ENCODE measurements at places on chromosomes 5 and 9.

GRCh38 chr5:1095302-1095989 lies 16.4 kb downstream of the SLC12A7 start:
- H3K36me3 ChIP-seq = no peaks in the 10 kb centered on the region
- peaks cover 17% of the 10 kb centered on the region for H3K4me1 ChIP-seq
- no peaks in the 10 kb centered on the region for H3K27me3 ChIP-seq
- H3K4me3 ChIP-seq = no peak overlapping the region
- no peak overlapping the region for H3K27ac ChIP-seq

DNA sequence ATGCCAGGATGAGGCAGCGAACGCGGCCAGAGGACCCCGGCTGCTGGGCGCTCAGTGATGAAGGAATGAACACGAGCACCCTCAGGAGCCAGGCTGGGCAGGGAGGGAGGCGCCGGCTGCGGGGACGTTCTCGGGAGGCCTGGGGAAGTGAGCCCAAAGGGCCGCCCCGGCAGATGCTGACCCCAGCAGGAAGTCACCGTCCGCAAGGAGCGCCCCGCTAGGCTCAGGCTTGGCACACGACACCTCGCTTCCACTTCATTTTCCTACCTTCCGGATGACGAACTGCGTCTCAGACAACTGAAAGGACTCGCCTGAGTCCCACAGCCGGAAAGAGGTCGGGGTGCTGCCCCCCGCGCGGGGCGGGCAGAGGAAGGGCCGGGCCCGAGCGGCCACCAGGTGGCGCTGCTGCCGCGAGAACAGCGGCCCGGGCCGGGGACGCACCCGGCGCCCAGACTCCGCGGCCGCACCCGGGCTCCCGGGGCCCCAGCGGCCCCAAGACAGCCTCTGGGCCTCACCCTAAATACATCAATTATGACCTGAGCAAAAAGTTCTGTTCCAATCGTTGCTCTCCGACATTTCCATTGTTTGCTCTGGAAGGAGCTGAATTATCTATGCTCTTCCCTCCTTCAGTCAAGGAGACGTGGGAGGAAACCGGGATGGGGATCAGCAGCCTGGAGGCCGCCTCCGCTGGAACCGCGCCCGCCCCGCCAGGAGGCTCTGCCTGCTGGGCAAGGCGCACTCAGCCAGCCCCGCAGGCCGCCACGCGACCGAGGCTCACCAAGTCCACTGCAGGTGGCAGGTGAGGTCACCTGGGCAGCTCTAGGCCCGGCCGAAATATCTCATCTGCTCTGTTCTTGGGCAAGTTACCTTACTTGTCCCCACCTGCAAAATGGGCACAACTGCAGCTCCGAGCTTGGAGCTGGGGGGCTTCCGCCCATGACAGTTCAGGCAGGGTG lies 107.0 kb downstream of the ZNF354C start:
- no peak overlapping the region for H3K27ac ChIP-seq
- peaks cover 7% of the 10 kb centered on the region for H3K4me1 ChIP-seq
- H3K4me3 ChIP-seq = no peak overlapping the region
- peak; percentile 45 for DNase-seq

GRCh38 chr5:119269061-119269944 lies 86.5 kb upstream of the TNFAIP8 start:
- H3K4me3 ChIP-seq = peak overlapping the region; percentile 76
- peak overlapping the region; percentile 83 for H3K27ac ChIP-seq
- peak; percentile 53 for DNase-seq
- H3K36me3 ChIP-seq = no peaks in the 10 kb centered on the region

DNA sequence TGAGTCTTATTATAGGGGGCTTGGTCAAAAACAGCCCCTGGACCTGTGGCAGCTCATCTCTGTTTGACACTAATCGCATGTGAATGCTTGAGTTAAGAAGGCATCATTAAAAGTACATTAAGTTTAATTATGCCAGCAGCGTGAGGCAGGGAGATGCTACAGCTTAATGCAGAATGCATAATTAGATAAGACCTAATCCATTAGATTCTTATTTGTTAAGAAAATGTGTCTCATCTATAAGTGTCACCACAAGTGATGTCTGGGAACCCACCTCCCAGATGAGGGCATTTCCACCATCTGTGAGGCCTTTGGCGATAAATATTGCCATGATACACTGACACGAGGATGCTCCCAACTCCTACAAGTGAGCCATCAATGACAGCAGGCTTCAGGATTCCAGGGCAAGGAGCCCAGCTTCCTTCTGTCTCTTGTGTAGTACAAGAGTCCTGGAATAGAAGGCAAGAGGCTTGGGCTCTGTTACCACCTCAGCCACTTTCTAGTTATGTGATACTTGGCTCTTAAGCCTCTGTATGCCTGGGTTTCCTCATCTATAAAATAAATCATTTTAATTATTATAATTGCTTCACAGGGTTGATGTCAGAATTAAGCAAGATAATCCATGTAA lies 202.7 kb downstream of the FAM114A2 start:
- H3K36me3 ChIP-seq = no peaks in the 10 kb centered on the region
- no peaks in the 10 kb centered on the region for H3K27me3 ChIP-seq
- no peak overlapping the region for H3K27ac ChIP-seq

GRCh38 chr9:99087462-99087861 lies 17.5 kb upstream of the TGFBR1 start:
- H3K4me3 ChIP-seq = no peak overlapping the region
- H3K36me3 ChIP-seq = no peaks in the 10 kb centered on the region
- DNase-seq = no peak
- peaks cover 17% of the 10 kb centered on the region for H3K4me1 ChIP-seq

DNA sequence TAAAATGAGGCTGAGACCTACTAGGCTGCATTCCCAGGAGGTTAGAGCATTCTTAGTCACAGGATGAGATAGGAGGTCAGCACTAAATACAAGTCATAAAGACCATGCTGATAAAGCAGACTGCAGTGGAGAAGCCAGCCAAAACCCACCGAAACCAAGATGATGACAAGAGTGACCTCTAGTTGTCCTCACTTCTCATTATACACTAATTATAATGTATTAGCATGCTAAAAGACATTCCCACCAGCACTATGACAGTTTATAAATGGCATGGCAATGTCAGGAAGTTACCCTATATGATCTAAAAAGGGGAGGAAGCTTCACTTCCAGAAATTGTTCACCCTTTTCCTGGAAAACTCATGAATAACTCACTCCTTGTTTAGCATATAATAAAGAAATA lies 88.6 kb downstream of the PLPPR1 start:
- no peak overlapping the region for H3K27ac ChIP-seq
- DNase-seq = no peak
- no peaks in the 10 kb centered on the region for H3K36me3 ChIP-seq
- H3K4me3 ChIP-seq = no peak overlapping the region
- H3K27me3 ChIP-seq = no peaks in the 10 kb centered on the region

- no peak overlapping the region for H3K27ac ChIP-seq
- H3K4me3 ChIP-seq = no peak overlapping the region
- no peaks in the 10 kb centered on the region for H3K4me1 ChIP-seq
- no peaks in the 10 kb centered on the region for H3K27me3 ChIP-seq
- DNase-seq = no peak
Measured at GRCh38 chr5:51013036-51013435, 346.6 kb downstream of the PARP8 start.

DNA sequence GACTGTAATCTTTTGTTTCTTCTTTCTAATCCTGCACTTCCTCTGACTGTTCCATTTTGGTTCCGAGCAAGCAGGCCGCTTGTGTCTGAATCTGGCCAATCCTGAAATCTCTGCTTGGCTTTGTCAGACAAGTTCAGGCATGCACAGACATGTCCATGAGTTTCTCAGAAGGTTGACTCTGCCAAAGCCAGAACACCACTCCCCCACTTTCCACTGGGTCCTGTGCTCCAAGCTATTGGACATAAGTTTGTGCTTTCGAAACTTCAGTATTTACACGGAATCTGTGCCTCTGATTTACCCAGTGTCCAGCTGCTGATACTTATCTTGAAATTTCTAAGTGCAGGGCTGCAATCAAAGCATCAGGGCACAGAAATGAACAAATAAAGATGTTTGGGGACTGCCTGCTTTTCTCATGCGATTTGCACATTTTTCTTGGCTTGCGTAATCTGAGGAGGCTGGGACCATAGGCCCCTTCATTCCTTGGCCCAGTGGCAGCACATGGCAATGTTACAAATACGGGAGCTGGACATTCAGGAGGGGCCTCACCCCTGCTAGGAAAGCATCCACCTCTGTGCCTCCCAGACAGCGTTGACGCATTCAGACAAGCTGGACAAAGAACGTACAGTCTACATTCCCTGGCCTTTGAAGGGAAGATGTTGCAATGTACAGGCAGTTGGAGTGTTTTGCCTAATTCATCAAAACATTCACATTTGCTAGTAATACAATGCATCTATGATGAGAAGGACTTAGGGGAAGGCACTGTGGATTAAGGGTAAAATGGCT lies 209.2 kb upstream of the PAPPA start:
- no peaks in the 10 kb centered on the region for H3K27me3 ChIP-seq
- no peak overlapping the region for H3K27ac ChIP-seq
- H3K4me3 ChIP-seq = no peak overlapping the region
- no peak for DNase-seq
- no peaks in the 10 kb centered on the region for H3K4me1 ChIP-seq

DNA sequence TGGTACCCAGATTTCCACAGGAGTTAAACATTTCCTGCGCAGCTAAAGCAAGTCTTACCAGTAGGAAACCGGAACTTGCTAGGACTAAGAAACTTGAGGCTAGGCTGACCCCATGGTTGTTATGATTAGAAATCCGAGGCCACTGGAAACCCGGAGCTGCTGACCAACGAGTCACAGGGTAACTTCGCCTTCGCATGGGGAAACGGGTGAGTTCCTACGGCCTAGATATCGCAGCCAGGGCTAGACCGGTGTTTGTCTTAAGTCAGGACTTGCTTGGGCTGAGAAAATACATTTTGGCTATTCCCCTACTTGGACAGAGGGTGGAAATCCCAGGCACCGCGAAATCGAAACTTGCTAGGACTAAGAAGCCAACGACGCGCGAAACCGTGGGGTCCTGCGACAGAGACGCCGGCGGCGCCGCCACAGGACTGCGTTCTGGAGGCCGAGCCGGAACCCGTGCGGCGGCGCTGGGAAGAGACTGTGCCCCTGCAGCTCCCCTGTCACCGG lies 1.6 kb upstream of the ANXA2R start:
- peak overlapping the region; percentile 88 for H3K27ac ChIP-seq
- no peaks in the 10 kb centered on the region for H3K36me3 ChIP-seq
- H3K27me3 ChIP-seq = no peaks in the 10 kb centered on the region

- H3K4me3 ChIP-seq = no peak overlapping the region
- H3K36me3 ChIP-seq = no peaks in the 10 kb centered on the region
- H3K4me1 ChIP-seq = peaks cover 5% of the 10 kb centered on the region
- H3K27ac ChIP-seq = no peak overlapping the region
Measured at GRCh38 chr9:137315581-137316011, 13.5 kb upstream of the NRARP start.

DNA sequence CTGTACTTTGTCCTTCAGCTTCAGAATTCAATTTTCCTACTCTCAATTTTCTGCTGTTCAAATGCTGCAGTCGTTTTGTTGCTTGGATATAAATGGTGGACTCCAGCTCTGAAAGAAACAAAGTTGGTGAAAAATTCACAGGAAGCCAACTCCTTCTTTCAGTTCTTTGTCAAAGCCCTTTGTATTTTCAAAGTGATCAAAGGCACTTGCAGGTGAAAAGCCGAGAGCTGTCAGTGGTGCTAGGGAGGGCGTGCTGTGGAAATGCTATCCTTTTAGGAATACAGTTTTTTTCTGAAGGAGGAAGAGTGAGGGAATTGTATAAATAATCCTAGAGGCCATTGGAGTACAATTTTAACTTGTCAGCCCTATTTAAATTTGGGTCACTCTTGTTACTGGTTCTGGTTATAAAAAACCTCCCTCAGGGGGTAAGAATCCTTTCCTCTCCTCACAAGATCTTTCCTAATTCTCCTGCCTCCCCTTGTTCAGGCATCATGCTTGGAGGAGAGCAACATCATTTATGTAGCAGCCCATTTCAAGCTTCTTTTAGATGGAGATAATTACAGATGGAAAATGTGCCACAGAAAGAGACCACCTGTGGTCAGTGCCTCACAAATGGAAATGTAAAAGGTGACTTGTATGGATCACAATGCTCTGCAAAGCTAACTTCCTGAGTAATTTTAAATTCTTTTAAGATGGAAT lies 62.5 kb upstream of the GHR start:
- no peak overlapping the region for H3K4me3 ChIP-seq
- no peaks in the 10 kb centered on the region for H3K36me3 ChIP-seq
- no peaks in the 10 kb centered on the region for H3K4me1 ChIP-seq
- no peak overlapping the region for H3K27ac ChIP-seq
- H3K27me3 ChIP-seq = no peaks in the 10 kb centered on the region
- no peak for DNase-seq
